ENCODE measurements at places on chromosomes 7 and 10.

DNA sequence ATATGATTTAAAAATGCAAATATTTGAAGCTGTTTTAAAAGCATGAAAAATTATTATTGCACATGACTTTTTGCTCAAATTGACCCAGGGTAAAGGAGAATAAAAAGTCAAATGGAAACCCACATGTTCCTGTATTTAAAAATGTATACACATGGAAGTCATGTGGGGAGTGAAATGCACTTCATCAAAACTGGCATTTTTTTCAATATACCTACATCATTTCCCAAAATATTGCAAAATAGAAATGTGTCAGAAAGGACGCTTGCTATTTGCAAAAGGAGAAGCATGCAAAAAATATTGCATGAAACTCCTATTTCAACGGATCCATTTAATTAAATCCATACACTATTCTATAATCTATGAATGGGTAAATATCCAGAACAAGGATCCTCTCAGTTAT, 117.0 kb downstream of the POU6F2 start:
- DNase-seq: no peak

DNA sequence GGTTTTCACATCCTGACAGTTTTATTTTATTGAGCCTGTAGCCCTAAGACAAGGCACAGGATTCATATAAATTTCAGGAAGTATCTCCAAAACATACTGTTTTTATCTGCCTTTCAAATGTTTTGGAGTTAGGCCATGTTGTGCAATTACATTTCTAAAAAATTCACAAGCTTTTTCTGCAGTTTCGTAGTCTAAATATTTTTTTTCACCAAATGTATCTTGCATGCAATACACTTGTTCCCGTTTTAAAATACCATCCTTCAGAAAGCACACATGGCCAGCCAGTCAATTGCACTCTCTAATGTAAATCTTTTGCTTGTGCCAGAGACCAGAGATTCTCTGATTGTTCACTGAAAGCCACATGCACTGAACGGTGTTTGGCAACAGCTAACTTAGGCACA, 161.5 kb upstream of the PRKCQ start:
- no peak for DNase-seq

DNA sequence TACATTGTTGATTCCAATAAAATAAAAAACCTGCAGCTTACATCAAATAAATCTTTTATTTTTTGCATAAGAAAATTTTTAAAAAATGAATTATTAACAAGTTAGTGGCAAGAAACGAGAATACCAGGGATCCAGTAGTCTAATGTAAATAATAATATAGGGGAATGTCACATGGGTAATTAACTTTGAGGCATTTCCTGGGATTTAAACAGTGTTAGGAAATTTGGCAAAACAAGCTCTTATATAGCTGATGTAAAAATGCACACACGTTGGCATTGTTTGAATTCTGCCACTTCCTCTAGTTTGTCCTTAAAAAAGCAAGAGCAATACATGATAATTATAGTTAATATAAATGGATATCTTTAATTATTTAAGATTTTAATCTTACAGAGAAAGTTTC, 768.6 kb downstream of the CNTNAP2 start:
- no peak for DNase-seq

DNA sequence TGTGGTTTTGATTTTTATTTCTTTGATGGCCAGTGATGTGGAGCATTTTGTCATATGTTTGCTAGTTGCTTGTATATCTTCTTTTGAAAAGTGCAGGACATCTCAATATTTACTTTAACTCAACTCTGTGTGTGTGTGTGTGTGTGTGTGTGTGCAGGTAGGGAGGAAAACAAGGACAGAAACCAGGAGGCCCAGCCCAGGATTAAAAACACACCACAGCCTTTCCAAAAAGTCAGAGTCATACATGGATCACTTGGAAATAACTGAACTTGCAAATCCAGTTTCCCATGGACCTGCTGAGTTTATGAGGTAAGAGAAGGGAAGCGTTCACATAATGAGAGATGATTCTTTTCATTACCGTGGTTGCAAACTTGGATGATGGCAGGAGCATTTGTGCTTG, 189.9 kb upstream of the LYZL1 start:
- DNase-seq: no peak

GRCh38 chr7:158394936-158395335, 192.7 kb downstream of the PTPRN2 start:
- DNase-seq: no peak

GRCh38 chr7:27204851-27205322, 5.0 kb upstream of the HOXA13 start:
- DNase-seq: no peak

- DNase-seq: no peak
Observed at GRCh38 chr7:100721505-100721812, 1.2 kb downstream of the EPO start.

DNA sequence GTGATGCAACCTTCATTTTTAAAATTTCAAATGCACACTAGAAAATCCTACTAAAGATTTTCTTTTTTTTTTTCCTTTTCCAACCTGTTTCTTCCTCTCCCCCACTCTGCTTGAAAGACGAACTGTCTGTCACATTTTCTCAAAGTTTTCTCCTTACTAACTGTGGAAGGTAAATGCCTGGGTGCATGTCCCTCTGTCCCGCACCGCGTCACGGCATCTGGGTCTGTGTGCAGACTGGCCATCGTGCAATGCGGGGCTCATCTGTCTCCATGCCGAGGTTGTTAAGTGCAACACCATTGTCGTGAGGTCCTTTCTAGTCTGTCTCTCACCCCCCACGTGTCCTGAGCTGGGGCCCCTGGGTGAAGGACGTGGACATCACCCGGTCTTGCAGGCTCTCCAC, 28.4 kb downstream of the PFKFB3 start:
- DNase-seq: no peak

- DNase-seq: no peak
Observed at GRCh38 chr7:42597300-42597699, 314.6 kb downstream of the C7orf25 start.

DNA sequence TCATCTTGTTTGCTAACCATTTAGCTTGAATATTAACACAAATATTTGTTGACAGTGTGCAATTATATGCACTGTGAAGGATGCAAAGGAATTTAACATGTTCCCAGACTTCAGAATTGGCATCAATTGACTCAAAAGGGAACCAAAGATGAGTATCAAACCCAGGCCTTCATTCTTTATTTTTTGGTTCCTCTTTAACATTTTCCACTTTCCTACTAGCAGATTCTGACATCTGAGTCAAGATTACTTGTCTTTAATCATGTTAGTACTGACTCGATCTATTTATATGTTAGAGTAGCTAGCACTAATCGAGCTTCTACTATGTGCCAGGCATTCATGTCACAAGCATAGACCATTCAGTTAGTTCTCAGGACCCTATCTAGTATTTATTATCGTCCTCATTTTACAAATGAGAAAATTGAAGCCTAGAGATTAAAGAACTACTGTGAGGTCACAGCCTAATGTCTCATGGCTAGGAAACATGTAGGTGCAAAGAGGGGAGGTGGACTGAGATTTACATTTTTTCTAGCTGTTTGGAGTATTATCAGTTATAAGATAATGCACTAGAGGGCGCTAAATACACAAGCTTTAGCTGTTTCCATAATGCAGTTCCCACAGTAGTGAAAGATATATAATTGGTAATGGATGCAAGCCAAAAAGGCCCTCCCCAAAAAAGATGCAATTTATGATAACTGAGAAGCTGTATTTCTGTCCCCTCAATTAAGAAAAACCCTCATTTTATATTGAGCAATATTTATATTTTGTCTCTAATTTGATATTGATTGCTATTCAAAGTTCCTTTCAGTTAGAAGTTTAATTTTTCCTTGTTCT, 32.9 kb upstream of the KMT2E start:
- peak; percentile 66 for DNase-seq

- DNase-seq: peak; percentile 12
Observed at GRCh38 chr10:23543691-23544380, 105.0 kb downstream of the OTUD1 start.

DNA sequence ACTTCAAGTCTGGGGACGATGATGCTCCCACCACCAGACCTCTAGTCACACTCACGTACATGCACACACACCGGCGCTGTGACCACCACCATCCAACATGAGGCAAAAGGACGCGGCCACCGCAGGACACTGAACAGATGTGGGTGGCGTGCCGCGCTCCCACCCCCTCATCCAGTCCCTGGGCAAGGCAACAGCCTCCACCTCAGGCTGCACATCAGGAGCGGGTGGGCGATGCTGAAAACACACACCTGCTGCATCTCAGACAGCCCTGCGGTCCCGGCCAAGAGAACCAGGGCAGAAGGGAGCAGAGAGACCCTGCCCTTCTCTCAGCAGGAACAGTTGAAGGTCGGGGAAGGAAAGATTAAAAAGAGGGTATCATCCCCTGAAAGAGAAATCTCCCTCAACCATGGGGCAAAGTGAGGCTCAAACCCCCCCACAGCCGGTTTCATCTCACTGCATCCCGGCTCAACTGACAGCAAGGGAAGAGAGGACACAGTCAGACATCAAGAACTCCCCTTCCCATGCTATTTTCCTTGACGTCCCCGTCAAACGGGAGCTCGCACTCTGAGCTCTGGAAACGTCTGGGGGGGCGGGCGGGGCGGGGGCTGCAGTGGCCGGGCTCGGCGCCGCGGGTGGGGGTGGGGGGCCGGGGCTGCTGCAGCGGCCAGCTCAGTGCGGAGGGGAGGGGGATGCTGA, 1.1 kb downstream of the CAMK2G start:
- DNase-seq: no peak

GRCh38 chr10:114337510-114338462, 66.5 kb downstream of the AFAP1L2 start:
- no peak for DNase-seq

- DNase-seq: no peak
Observed at GRCh38 chr10:78717200-78717599, 351.6 kb upstream of the ZMIZ1 start.

DNA sequence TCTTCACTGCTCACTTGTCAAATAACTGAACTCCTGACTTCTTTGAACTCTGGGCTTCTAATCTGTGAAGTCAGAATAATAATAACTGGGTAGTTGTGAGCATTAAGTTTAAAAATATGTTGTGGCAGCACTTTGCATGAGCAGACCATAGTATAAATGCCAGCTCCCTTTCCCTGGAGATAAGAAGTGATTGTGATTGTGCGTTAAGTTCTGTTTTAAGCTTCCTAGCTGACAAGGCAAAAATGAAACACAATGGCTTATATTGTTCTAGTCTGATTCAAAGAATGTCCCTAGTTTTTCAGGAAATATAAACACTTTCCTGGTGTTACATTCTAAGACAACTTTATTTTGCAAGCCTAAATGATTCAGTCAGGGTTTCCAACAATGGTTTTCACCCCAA, 61.8 kb downstream of the PTPRE start:
- DNase-seq: no peak

- peak; percentile 23 for DNase-seq
Observed at GRCh38 chr10:101050208-101051069, 11.3 kb upstream of the KAZALD1 start.

Measured in A172 (cell line).